NCI-H2107 (cell line): ENCODE measurements at places on chromosomes 4 and X.

DNA sequence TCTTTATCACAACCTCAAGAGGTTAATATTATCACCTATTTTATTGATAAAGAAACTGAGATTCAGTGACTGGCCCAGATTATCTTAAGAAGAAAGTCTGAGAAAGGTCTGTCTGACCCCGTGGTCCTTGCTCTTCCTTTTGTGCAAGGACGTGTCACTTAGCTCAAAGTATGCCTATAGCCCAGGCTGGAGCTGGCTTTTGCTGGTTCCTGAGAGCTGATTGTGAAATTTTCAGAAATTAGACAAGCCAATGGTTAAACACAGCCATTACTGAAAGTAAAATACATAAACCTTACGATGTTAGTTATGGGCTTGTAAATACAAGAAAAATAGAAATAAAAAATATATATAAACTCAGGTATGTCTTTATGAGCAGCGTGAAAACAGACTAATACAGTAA, 70.1 kb downstream of the CHRNA9 start:
- DNase-seq, result no peak

DNA sequence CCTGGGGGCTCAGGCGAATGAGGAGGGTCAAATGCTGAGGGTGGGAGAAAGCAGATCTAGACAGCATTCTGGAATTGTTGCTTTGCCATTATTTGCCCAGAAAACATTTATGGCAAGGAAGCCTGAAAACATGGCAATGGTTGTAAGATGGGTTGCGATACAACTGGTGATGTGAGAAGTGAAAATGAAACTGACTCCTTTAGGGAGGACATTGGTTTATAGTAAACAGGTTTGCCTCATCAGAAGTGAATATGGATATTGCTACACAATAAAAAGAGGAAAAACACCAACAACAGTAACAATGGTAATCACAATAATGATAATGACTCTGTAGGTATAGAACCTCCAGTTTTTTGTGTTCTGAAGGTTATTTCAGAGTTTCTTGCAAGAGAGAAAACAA, 107.0 kb upstream of the TBC1D9 start:
- DNase-seq, result no peak

GRCh38 chrX:39249999-39250398, 448.7 kb downstream of the MID1IP1 start:
- DNase-seq, result no peak

- no peak for DNase-seq
Observed at GRCh38 chr4:54315561-54316538, 86.8 kb downstream of the PDGFRA start.

DNA sequence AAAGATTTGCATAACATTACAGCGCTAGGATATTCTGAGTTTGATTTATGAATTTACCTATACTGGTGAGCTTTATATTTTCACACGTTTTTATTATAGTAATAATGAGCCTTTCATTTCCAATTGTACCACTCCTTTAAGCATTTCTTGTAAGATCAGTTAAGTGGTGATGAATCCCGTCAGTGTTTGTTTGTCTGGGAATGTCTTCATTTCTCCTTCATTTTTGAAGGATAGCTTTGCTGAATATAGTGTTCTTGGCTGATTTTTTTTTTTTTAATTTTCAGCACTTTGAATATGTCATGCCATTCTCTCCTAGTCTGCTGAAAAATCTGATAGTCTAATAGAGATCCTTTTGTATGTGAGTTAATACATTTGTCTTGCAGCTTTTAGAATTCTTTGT, 70.1 kb downstream of the IL15 start:
- no peak for DNase-seq

DNA sequence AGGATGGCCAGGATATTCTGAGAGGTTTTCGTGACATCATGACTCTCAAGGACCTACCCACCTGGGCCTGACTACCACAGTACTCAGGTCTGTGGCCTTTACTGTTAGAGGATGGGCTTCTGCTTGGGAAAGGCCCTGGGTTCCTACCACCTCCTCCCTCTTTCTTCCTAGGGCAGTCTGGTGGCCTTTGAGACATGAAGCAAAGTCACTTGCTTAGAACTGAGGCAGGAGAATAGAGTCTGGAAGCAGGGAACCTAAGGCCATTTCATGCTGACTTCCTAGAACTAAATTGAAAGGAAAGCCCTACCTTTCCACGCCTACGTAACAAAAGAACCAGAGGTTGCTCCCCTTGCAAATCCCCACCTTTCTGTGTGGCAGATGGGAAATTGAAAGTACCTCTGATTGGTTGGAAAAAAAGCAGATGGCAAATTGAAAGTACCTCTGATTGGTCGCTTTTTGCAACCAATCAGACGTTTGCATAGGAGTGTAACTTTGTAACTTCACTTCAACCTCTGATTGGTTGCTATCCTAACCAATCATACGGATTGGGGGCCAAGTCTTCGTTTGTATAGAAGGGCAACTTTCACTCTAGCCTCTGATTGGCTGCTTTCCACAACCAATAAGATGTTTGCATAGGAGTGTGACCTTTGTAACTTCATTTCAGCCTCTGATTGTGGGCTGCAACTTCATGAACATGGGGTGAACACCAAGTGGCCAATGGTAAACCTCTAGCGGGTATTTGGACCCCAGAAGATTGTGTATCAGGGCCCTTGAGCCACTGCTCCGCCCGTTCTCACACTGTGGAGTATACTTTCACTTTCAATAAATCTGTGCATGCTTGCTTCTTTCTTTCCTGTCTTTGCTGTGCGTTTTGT, 9.9 kb upstream of the AKAP14 start:
- DNase-seq, result no peak
